ENCODE measurements at places on chromosomes 11 and 22. TPM values are rescaled to one million over a fixed set of nuclear protein-coding genes. Genes with fewer than 3 reads are reported as not detected.
A peak's percentile ranks its signal among the peaks of the same experiment; 100 is the strongest.

- peak; percentile 38 for DNase-seq
Observed at GRCh38 chr22:30864441-30865420, 103.8 kb downstream of the MORC2 start.

GRCh38 chr22:27110665-27111451 lies 453.5 kb downstream of the MIAT start:
- DNase-seq, result no peak

GRCh38 chr11:65315204-65315865 lies 669 bp downstream of the CDC42EP2 start:
- DNase-seq, result peak; percentile 92

- no peak for DNase-seq
Observed at GRCh38 chr11:68749229-68750123, 1.8 kb downstream of the TESMIN start.

- no peak for DNase-seq
Observed at GRCh38 chr22:47779474-47779873, 1017.0 kb downstream of the TBC1D22A start.

DNA sequence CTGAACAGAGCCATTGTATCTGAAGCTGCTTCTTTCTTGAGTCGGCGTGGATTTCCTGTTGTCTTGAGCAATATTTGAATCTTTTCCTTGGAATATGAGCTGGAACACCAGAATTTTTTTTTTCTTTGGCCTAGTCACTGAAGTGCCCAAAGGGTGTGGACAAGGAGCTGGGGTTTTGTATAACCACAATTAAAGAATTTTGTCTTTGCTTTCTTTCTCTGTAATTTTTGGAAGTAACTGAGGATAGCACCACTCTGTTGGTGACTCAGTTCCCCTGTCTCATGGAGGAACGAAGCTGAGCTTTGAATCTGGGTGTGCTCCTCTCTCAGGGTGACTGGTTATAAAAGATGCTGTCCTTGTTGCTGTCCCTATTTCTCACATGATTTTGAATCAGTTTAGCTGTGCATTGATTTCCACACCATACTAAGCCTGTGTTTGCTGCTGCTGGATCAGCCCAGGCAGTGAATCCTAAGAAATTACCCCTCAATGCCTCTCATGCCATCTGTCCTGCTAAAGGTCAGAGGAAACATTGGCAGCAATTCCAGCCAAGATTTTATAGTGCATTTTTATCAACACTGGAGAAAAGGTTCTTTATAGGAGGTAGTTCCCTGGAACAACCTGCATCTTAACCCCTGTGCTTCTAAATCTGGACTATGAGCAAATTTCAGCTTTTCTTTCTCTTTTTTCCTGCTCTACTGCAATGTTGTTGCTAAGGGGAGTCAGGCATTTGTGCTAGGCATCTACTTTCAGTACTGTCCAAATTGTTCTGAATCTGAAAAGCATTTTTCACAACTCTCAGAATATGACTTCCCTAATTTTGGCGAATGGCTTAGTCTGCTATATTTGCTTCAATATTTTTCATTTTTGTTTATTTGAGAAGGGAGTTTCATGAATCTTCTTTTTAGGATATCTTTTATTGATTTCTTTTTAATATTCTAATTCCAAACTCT lies 540.8 kb downstream of the SOX6 start:
- no peak for DNase-seq

DNA sequence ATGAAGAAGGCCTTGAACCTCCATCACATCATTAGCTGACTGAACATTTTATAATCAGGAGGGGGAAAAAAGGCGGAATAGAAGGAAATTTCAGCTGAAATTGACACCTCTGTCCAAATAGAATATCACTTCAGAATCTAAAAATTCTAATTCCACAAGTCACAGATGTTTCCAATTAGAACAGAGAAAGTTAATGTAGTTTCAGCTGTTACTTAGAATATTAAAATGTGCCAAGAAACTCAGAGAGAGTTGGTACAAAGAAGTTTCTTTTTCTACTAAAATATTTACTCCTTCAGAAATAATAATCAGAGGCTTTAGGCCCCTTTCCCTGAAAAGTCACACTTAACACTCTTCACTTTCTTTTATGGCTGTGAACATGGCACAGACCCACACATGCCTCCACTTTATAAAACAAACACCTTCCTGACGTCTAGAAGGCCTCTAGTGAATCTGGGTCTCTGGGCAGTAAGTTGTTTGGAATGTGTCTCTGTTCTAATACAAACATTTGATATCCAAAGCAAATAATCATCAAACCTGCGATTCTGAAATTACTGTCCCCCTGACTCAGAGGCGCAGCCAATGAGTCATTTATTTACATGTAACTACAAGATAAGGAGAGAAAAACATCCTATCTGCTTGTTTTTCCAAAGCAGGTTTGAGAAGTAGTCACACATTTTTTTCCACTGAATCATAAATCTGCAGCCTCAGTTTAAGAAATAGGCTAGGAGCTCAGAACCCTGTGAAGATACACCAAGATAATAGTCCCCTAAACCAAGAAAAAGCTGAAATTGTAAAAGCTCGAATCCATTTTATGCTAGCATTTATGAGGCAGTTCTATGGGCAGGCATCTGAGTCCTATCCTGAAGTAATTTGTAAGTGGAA lies 148.4 kb downstream of the ME3 start:
- no peak for DNase-seq

DNA sequence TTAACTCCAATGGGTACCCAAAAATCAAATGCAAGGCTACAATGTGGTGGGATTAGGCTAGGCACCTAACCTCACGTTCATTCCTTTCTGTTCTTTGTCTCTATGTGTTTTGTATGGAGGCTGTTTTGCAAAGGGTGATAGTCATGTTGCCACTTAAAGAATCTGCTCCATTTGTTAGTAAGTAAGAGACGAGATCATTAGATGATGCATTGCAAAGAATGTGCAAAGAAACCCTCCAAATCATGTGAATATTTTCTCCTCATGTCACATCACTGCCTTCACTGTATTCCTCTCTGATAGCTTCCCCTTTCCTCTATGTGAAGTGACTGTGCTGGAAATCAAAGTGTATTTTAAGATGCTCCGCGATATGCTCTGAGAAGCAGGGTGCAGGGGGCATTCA lies 11.9 kb downstream of the SYT13 start:
- no peak for DNase-seq

DNA sequence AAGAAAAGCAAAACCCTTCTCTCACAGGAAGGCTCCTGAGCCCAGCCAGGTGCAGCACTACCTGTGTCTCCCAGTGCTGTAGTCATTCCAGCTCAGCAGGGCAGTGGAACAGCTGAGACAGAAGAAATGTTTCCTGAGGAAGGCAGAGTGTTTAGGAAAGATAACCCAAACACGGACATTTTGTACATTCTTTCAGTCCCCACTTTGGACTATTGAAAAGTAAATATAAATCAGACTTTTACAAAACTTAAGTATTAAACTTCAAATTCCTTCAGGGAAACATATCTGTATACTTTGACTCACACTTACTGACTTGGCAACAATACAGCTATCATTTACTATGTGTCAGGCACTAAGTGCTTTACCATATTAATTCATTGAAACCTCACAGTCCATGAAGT lies 40.4 kb downstream of the RRAS2 start:
- no peak for DNase-seq

- DNase-seq, result no peak
Observed at GRCh38 chr22:28931844-28932567, 48.6 kb downstream of the ZNRF3 start.

DNA sequence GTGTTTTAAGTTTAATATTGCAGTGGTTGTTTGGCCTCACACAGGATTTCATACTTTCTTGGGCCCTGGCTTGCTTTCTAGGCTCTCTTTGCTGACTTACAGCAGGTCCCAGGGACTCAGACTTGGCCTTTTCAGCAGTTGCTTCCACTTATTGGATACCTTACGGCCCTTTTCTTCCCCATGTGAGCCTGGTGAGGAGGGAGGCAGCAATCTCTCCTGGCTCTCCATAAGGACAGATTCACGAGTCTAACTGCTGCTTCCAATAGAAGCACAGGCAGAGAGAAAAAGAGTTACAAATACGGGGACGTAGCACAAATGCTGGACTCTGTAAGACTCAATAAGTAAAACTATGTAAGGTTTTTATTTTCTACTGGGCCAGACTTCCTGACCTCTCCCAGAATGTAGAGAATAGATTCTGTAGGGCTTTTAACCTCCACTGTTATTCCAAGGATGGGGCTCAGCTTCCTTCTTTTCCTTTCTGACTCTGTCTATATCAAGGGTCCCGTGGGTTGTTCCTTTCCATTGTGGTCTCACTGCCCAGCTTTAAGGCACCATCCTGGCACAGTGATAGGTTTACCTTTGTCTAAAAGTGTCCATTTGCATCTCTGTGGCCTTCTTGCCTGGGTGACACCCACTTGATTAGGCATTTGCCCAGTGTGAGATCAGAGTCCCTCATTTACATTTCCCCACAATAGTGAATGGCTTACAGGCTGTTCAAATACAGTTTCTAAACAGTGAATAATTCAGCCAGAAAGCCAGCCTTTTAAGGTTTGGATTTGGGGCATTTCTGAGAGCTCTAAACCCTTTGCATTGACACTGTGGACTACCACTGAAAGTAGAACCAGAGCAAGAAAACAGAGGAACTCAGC lies 92.8 kb downstream of the RASSF10 start:
- DNase-seq, result no peak

DNA sequence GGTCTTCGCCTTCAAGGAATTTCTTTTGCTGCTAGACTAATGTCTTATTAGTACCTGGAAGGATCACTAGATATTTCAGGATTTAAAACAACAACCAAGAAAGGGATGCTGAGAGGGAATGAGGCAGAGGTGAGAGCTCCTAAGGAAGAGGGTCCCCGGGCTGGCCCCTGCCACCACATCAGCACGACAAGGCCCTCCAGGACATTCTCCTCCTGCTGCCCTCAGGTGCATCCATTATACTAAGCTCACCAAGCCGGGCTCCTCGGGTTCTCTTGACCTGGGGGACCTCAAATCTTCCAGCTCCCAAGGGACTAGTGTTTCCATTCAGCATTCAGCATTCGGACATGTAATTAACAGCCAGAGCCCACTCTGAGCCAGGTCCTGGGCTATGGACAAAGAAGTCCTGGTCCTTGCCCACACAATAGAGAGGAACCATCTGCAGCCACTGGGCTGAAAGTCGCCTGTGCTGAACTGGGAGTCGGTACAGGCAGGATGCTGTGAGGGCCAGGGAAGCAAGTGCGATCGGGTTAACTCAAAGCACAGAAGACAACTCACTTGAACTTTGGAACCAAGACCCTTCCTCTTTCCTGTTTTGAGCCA lies 29.4 kb upstream of the OAF start:
- peak; percentile 19 for DNase-seq

- DNase-seq, result peak; percentile 90
Observed at GRCh38 chr11:46238078-46238966, 39.1 kb upstream of the CREB3L1 start.

GRCh38 chr11:101127699-101128570 lies 1.7 kb downstream of the PGR start:
- DNase-seq, result no peak

DNA sequence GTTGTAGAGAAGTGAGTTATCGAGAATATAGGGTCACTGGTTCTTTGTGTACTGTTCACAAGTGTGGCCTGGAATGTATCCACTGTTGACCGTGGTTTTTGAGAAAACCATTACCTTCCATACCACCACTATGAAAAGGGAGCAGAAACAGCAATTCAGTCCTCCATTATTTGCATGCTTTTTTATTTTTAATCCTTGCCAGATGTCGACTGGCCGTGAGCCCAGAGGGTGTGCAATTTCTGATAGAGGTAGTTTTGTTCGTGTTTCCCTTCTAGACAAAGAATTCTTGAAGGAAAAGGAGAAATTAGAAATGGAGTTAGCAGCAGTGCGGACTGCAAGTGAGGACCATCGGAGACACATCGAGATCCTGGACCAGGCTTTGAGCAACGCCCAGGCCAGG lies 81.7 kb downstream of the AMOTL1 start:
- no peak for DNase-seq

GRCh38 chr22:46193898-46194310 lies 43.6 kb downstream of the PPARA start:
- no peak for DNase-seq

DNA sequence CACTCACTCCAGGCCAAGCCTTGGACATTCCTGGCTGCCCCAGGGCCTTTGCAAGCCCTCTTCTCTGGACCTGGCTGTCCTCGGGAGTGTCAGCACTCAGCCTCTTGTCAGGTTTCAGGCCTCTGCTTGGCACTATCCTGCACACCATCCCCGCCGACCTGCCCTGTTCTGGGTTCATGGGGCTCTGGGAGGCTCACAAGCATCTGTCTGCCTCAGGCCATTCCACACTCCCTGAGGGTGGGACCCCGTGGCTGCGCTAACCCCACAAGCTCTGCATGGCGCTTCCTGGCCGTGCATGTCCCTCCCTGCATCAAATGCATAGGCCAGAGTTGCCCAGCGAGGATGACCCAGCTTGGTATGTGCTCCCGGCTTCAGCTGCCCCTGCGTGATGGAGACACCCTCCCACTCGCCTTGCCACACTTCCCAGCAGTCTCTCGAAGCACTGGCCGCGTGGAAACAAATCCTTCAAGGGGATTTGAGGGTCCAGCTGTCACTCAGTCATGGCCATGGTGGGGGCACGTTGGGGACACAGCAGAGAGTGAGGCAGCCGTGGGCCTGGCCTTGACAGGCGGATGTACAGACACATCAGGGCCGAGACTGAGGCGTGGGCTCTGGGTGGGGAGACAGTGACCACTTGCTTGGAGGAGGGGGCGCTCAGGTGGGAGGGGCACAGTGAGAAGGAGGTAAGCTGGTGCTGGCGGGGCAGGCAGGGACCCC lies 87.3 kb downstream of the KCNQ1 start:
- DNase-seq, result peak; percentile 74

DNA sequence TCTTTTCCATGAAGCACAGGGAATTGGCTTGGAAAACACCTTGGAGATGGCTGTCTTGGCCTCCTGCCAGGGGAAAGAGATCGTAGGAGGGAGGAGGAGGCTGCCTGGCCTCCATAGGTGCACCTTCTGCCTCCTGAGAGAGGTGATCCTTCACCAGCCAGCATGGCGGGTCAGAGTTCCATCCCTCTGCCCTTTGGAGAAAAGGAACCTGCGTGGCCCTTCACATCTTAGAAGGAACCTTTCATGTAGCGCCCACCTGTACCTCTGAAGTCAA lies 58.2 kb upstream of the DRD2 start:
- no peak for DNase-seq

- DNase-seq, result no peak
Observed at GRCh38 chr11:134536677-134537076, 124.6 kb upstream of the B3GAT1 start.

- DNase-seq, result no peak
Observed at GRCh38 chr22:31333641-31334040, 12.5 kb downstream of the PATZ1 start.

Gene SERHL2
- total RNA-seq, result 1.9 TPM

Gene FGF3
- not detected for total RNA-seq

Gene IGLL1
- total RNA-seq, result not detected

Gene SOX10
- total RNA-seq, result 0.62 TPM

Gene CSF2RB
- total RNA-seq, result 4.9 TPM

Gene PHOX2A
- not detected for total RNA-seq

Gene LRP5
- total RNA-seq, result 38.6 TPM

Gene GRAP2
- 1.2 TPM for total RNA-seq

Gene CLTCL1
- total RNA-seq, result 18.0 TPM

Gene RTN4RL2
- 0.73 TPM for total RNA-seq

Gene UCP3
- 0.54 TPM for total RNA-seq

Gene C11orf58
- 106 TPM for total RNA-seq

Gene ALDH3B1
- total RNA-seq, result 5.1 TPM

Gene LGR4
- total RNA-seq, result 22.6 TPM

Gene SAA4
- total RNA-seq, result not detected

Gene ABCG4
- 1.0 TPM for total RNA-seq

Gene KCNK4
- not detected for total RNA-seq

All from cardiac septum (tissue), 1 donor.